H54 (cell line): ENCODE measurements at places on chromosomes 6 and 20.

GRCh38 chr6:10513544-10513943 is 7.6 kb upstream of the GCNT2 start:
- DNase-seq, result no peak

DNA sequence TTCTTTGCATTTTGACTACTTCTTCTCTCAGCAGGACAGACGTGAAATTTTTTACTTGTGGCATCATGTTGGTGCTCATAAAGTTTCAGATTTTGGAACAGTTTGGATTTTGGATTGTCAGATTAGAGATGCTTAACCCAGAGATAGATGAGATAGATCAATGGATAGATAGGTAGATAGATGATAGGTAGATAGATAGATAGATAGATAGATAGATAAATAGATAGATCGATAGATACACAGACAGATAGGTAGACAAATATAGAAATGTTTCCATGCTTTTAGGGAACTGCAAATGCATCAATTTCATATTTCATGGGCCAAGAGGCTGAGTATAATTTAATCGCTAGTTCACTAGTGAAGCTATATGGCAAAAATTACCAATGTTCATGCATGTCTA is 981.5 kb upstream of the ADGRB3 start:
- no peak for DNase-seq

- DNase-seq, result no peak
These were observed 84.0 kb upstream of the EXOC2 start for GRCh38 chr6:776951-777350.

DNA sequence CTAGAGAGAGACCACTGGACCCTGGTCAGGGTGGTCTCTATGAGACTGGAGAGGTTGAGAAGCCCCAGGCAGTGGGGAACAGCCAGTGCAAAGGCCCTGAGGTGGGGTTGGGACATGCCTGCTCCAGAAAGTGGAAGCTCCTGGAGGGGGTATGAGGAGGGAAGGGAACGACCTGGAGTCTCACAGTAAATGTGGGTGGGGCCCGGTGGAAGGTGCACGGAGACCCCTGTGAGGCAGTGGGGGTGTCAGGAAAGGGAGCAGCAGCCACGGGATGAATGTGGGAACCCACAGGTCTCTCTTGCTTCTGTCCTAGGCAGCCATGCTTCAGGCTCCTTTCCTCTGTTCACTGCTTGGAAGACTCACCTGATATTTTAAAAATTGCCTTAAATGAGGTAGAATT is 1.3 kb upstream of the CST1 start:
- DNase-seq, result no peak

DNA sequence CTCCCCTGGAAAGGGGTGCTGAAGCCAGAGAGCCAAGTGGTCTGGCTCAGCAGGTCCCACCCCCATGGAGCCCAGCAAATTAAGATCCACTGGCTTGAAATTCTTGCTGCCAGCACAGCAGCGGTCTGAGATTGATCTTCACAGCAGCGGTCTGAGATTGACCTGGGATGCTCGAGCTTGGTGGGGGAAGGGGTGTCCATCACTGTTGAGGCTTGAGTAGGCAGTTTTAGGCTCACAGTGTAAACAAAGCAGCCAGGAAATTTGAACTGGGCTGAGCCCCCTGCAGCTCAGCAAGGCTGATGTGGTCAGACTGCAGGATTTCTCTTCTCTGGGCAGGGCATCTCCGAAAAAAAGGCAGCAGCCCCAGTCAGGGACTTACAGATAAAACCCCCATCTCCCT is 41.3 kb upstream of the B3GAT2 start:
- no peak for DNase-seq

DNA sequence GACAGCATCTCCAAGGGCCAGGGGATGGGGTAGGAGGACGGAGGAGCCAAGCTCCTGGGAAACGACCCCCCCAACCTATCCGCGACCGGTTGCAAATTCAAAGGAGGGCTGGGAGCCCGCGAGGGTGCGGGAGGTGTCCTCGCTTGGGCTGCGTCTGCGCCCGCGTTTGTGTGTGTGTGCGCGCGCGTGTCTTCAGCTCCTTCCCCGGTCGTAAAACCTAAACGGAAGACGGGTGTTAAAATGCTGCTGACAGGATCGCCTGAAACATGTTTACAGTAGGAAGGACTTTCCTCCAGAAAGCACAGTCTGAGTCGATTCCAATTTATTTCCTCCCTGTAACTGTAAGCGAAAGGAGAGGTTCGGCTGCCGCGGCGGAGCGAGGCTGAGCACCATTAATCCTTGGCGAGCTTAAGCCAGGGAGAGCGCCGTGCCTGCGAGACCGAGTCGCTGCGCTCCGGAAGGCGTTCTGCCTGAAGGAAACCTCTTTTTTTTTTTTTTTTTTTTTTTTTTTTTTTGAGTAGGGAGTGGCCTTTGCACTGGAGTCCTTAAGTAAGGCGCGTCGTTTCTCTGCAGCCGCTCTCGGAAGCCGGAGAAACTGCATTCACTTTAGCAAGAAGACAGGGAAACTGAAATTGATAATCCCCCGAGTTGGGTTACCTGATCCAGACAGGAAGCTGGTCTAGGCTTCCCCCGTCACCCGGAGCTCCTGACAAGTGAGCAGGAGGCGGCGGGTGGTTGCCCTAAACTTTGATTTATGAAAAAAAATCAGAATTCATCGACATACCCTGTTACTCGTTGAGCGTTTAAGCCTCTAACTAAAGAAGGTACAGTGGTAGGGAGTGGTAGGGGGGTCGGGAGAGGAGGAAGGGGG is 4.8 kb upstream of the SOX4 start:
- DNase-seq, result peak; percentile 38

GRCh38 chr20:37469531-37469930 is 51.5 kb upstream of the NNAT start:
- DNase-seq, result no peak

GRCh38 chr6:33578588-33579011 is 1.5 kb downstream of the BAK1 start:
- DNase-seq, result no peak

GRCh38 chr6:150751296-150751695 is 114.2 kb upstream of the MTHFD1L start:
- DNase-seq, result no peak

DNA sequence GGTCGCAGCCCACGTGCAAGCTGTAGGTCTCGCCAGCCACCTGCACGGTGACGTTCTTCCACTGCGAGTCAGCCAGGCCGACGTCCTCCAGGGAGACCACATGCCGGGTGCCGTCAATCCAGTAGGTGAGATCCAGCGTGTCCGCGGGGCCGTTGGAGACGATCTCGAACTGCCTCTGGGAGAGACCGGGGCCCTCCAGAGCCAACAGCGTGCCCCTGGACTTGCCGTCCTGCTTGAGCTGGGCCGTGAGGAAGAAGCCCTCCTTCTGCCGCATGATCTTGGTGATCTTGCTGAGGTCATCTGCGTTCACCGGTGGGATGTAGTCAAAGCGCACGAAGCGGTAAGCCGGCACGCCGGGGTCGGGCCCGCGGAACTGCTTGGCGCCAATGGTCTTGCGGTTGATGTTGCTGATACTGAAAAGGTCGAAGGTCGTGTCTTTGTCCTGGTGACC is 5.1 kb downstream of the THBS2 start:
- DNase-seq, result no peak

GRCh38 chr20:13089950-13090469 is 81.2 kb downstream of the SPTLC3 start:
- no peak for DNase-seq

GRCh38 chr6:158816329-158816728 is 2.8 kb downstream of the EZR start:
- no peak for DNase-seq

DNA sequence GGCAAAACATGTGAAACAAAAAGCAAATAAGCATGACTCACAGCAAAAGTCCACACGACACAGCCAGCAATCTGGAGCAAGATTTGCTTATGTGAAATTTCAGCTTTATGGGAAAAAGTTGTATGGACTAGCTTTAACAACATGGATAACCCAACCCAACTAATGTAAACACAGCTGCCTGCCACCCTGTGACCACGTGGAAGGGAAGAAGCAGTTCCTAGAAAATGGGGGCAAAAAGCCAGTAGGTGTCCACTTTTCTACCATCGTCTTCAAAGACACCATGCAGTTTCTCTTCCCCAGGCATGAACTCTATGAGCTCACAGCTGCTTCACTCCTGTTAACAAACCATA is 425.4 kb upstream of the RNF217 start:
- no peak for DNase-seq

DNA sequence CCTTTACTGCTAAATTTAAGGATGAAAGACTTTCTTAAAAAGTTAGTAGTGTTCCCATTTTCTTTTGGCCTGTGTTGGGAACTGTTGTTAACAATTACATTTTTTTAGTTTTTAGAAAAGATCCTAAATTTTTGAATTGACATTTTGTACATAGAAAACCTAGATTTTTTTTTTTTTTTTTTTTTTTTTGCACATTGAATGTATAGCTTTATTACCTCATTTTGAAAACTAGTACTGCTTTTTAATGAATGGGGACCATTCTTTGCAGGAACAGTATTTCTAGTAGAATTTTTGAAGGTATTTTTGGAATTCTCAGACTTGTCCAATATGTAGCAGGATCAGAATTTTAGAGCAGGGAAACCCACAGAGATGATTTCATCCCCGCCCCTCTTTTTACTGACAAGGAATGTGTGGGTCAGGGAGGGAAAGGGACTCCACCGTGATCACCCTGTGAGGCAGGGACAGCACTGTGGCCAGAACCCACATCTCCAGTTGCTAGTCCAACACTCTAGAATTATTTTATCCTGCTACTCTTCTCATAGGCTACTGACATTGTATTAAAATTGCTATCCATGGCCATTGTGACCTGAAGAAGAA is 154.4 kb upstream of the SUPT3H start:
- no peak for DNase-seq
